Breast epithelium (tissue), 4 donors: ENCODE measurements at places on chromosomes 4 and X.

- DNase-seq, result no peak
These were observed 31.1 kb downstream of the SYTL4 start for GRCh38 chrX:100700809-100701208.

- DNase-seq, result no peak
These were observed 233.0 kb upstream of the SLC7A11 start for GRCh38 chr4:138475116-138475515.

- DNase-seq, result no peak
These were observed 626 bp downstream of the YTHDC1 start for GRCh38 chr4:68349279-68349648.

- no peak for DNase-seq
These were observed 662.8 kb downstream of the TLL1 start for GRCh38 chr4:166535865-166536264.

DNA sequence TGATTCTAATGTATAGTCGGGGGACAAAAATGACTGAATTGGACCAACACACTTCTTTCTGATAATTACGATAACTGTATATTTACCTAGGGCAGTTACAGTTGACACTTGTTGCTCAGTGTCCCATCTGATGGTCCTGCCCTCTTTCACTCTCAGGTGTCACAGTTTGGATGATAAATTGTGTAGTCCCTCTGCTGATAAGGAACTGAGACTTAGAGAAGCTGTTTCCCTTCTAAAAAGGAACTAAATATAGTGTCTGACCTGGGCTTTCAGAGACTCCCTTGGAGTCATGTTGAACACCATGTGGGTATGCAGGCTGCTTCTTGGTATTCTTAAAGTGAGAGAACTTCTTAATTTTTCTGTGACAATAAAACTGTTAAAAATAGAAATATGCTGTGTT lies 23.7 kb upstream of the PNPLA4 start:
- DNase-seq, result no peak

- DNase-seq, result no peak
These were observed 155.8 kb downstream of the RBM46 start for GRCh38 chr4:154936873-154937272.

GRCh38 chrX:108018656-108019381 lies 26.0 kb upstream of the VSIG1 start:
- no peak for DNase-seq

- no peak for DNase-seq
These were observed 282.2 kb upstream of the KLF3 start for GRCh38 chr4:38381788-38382187.

- DNase-seq, result no peak
These were observed 801.4 kb upstream of the GRID2 start for GRCh38 chr4:91502365-91502764.
